ENCODE measurements at places on chromosomes 7 and 10.

- DNase-seq = peak; percentile 97
These were observed 454 bp upstream of the GTF2I start for GRCh38 chr7:74656837-74657691.

- DNase-seq = no peak
These were observed 34.0 kb downstream of the LYZL1 start for GRCh38 chr10:29322918-29323317.

DNA sequence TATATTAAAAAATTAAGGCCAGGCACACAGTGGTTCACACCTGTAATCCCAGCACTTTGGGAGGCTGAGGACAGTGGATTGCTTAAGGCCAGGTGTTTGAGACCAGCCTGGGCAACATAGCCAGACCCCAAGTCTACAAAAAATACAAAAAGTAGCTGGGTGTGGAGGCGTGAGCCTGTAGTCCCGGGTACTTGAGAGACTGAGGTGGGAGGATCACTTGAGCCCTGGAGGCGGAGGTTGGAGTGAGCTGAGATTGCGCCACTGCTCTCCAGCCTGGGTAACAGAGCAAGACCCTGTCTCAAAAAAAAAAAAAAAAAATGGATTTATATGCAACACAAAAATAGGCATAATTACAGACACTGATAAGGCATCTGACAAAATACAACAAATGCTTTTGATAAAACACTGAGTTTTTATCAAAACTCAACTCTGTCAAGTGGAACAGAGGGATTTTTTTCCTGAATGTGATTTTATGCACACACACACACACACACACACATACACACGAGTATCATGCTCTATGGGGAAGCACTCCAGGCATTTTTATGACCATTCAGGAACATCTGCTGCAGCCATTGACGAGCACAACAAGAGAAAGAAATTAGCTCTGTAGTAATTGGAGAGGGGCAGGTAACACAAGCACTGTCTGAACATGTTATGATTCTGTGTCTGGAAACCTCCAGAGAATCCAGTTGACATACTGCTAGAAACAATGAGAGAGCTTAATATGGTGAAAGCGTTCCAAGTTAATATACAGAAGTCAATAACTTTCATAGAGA lies 193.1 kb downstream of the WDR37 start:
- DNase-seq = no peak

GRCh38 chr7:103130901-103131624 lies 17.8 kb downstream of the NAPEPLD start:
- no peak for DNase-seq

DNA sequence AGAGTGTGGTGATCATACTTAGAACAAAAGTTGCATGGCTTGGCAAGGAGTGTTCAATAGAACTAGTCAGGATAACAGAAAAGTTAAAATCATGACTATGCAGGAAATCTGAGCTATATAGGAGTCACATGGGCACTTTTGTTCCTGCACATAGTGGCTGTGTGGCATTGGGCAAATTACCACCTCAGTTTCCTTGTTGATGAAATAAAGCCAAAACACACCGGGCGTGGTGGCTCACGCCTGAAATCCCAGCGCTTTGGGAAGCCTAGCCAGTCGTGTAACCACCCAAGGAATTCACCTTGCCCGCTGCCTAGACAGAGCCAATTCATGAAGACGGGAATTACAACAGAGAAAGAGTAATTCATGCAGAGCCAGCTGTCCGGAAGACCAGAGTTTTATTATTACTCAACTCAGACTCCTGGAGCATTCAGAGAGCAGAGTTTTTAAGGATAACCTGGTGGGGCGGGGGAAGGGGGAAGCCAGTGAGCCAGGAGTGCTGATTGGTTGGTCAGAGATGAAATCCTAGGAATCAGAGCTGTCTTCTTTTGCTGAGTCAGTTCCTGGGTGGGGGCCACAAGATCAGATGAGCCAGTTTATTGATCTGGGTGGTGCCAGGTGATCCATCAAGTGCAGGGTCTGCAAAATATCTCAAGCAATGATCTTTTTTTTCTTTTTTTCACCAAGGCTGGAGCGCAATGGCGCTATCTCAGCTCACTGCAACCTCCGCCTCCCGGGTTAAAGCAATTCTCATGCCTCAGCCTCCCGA lies 6.4 kb upstream of the MKRN1 start:
- no peak for DNase-seq
